ENCODE measurements at places on chromosomes 7 and 10.

GRCh38 chr10:70260734-70261133 lies 23.1 kb downstream of the NPFFR1 start:
- DNase-seq = no peak

- DNase-seq = no peak
Observed at GRCh38 chr10:21015851-21016250, 118.7 kb upstream of the NEBL start.

DNA sequence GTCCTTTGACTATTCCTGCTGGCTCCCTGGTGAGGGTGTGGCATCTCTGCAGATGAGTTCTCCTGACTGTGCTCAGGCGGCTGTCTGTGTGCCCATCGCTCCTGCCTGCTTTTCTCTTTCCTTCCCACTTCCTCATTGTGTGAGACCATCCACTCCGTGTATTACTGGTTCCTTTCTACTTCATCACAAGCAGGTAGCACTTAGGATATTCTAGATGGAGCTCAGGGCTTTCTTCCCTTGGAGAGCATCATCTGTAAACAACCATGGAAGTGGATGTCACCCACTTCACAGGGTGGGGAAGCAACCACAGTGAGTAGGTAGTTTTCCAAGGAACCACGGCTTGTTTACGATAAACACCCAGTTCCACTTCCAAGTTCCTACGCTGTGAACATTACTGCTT lies 15.7 kb downstream of the DNAJB6 start:
- no peak for DNase-seq

GRCh38 chr10:114320249-114321116 lies 81.4 kb downstream of the VWA2 start:
- DNase-seq = no peak

DNA sequence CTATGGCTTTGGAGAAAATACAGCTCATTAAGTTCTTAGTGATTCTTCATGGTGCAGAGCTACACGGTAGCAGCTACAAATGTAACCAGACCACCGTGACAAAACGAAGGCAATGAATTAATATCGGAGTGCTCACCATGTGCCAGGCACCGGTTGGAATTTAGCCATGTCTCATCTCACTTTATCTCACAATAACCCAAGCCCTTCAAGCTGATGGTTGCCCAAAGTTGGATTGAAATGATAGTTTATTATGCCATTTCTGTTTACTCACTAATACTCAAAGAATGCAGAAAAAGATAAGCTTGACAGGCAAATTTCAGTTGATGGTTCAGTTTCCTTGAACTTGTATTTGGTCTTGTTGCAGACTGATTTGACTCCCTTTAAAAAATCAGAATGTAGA lies 312.6 kb downstream of the SKIDA1 start:
- DNase-seq = no peak

DNA sequence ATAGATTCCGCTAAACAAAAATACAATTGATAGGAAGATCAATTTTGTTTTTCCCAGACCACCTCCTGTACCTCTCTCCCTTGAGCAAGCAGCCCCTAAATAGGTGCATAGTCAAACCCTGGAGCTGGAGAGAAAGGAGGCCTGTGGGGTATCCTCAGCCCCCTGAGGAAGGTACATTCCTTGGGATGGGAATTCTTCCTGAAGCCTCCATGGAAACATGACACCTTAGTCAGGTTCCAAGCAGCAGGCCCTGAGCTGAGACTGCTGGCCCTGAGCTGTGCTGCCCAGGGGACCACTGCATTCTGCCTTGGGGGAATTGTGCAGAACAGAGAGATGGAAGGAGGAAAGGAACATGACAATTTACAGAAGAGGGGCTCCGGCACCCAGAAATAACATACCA lies 7.4 kb downstream of the HNRNPF start:
- no peak for DNase-seq

DNA sequence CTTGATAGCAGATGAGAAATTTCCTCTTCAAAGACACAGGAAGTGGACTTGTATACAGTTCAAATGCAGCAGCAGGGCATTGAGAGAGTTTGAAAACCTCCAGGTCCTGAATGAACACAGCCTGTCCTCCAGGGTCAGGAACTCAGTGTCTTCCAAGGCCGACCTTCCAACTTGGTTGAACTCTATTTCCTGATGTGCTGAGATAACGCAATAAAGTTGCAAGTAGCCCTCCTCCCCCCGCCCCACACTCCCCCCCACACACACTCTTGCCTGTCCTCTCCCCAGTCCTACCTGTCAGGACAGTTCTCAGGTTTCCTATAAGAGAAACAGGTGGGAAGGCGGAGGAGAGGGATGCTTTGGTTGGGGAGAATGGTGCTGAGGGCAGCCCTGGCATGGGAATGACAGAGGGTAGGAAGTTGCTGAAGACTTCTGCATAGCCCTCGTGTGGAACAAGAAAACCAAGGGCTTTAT lies 90.0 kb downstream of the CCDC71L start:
- DNase-seq = no peak

DNA sequence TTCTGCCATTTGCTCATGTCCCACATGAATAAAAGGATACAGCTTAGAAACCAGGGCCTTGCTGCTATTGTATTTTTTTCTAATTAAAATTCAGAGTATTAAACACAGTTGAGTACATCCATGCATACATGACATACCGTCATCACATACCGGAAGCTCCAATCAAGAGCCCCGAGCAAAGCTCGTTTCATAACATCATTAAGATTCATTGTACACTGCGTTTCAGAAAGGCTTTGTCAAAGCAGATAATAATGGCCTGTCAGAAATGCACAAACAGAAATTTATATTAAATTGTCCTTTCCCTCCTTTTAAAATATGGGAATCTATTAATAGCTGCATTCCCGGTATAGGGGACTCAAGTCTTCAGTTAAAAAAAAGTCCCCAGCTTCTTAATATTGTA lies 103.4 kb downstream of the PRTFDC1 start:
- no peak for DNase-seq

DNA sequence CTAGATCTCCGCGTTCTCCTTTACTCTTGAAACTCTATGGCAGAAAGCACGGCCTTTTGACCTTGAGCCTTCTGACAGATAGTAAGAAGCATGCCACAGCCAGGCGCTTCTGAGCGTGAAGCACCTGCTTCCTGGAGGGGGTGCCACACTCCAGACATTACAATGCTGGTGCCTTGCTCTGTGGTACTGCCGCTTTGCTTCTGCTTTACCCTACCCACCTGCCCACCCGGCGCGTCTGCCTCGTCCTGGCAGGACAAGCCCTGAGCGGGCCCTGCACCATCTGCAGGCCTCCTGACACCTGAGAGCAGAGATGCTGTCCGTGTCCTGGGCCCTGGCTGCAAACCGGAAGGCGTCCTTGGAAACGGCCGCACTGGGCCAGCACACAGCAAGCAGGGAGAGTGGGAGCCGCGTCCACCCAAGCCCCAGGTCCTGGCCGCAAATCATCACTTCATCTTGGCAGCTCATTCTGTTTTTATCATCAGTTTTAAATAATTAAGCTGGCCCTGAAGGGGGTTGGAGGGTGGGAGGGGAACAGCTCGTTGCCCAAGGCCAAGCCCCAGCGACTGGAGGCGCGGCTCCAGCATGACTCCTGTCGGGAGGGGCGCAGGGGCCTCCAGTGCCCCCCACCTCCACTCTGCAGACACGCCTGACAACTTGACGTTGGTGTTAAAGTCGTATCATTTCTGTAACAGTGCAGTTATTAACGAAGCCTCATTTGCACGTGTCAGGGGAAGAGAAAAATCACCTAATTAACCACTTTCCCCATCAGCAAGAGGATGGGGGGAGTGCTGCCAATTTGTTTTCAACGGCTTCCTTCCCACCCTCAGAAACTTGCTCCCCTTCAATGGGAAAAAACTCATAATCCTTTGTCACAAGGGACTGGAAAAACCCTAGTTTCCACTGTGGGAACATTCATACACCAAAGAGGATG lies 132.2 kb downstream of the MAD1L1 start:
- no peak for DNase-seq

DNA sequence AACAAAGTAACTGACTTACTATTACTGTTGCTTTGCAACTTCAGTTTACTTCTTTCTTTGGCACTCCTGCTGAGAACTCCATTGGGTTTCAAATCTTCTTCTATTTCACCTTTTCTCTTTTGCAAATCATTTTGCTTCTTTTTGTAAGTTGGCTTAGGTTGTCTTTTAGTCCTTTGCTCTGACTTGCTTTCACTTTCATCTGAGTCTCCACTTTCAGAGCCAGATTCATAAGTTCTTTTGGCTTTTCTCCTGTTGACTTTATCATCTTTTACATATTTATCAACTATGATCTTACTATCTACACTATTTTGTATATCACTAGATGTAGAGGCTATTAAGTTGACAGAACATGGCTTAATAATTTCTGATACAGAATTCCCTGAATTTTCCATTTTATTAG lies 73.4 kb downstream of the NRBF2 start:
- no peak for DNase-seq

DNA sequence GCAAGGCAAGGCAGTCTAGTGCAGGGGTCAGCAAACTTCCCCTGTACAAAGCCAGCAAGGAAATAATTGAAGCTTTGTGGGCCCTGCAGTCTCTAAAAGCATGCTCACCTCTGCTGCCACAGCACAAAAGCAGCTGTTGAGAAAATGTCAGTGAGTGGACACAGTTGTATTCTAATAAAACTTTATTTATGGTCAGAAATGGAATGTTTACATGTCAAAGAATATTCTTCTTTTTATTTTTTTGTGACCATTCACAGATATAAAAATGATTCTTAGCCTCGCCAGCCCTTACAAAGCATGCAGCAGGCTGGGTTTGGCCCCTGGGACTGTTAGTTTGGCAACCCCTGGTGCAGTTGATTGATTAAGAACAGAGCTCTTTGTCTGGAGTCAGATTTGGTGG lies 192.4 kb downstream of the BUB3 start:
- DNase-seq = no peak

DNA sequence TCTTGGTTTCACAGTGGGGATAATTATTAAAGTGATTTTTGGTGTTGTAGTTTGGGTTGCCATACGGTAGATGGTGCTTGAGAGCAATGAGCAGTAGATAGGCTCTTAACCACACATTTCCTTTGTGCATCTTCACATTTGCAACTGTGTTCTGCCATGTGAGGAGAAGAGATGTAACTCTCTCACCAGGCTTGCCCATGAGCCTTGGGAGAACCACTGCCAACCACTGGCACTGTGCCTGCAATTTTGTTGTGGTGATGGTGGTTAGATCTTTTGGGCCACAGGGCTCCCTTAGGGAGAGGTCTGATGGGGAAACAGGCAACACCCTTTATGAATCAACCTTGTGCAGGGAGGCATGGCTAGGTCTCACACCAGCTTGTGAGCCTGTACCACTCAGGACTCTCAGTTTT lies 204.3 kb downstream of the CCDC7 start:
- DNase-seq = no peak

GRCh38 chr10:124325633-124325914 lies 93.1 kb downstream of the OAT start:
- DNase-seq = no peak

- no peak for DNase-seq
Observed at GRCh38 chr7:46494441-46494840, 573.4 kb upstream of the IGFBP3 start.

DNA sequence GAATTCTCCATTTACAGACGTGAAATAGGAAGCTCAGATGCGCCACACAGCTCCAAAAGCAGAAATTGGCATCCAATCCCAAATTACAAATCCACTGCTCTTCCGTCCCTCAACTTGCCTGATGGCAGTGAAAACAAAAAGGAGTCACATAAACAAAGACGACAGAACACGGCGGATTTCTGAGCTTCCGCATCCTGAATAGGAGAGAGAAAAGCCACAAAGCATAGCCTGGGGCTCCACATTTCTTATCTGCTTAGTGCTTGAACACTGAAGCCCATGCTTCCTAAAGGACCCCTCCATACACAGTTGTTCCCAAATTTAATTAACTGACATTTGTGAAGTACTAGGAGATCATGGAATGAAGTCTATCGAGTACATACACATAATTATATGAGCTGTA lies 32.6 kb downstream of the BEND7 start:
- no peak for DNase-seq

DNA sequence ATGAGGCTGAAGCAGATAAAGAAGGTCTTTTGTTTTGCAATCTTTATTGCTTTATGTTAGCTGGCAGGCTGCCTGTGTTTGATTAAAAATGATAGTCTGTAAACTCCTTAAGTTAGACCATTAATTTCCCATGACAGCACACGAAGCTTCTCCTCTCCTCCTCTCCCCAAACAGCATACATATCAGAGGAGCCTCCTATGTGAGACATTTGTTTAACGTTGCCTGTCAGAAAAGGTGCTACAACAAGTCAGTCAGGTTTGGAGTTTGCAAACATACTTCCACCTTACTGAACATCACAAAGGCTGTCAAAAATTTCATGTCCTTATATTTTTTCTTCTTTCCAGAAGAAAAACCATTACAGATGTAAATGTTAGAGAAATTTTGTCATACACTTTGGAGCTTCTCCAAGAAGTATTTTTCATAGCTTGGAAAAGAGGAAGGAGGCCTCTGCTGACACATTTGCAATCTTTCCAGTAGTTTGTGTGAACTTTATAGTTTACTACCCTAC lies 393.1 kb downstream of the EXOC4 start:
- DNase-seq = no peak

- DNase-seq = no peak
Observed at GRCh38 chr10:98384531-98385133, 30.4 kb downstream of the PYROXD2 start.

- DNase-seq = no peak
Observed at GRCh38 chr7:132560825-132561529, 15.3 kb downstream of the PLXNA4 start.

DNA sequence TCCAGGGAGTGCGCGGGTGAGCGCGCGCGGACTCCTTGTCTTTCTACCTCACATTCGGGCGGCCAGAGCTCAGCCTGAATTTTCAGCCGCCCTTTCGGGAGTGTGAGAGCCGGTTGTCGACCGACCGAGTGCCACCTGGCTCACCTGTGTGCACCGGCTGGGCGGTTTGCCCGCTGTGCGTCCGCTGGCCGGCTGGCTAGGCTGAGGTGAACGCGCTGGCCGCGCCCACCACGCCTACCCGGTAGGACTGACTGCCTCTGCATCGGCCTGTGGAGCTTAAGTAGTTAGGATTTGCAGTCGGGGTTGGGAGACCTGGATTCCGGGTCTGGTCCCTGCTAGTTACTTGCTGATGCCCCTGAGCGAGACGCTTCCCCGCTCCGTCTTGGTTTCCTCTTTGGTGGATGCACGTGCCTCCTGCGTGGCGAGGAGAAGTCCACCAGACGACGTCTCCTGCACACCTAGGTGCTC lies 553 bp downstream of the TSPAN15 start:
- no peak for DNase-seq

DNA sequence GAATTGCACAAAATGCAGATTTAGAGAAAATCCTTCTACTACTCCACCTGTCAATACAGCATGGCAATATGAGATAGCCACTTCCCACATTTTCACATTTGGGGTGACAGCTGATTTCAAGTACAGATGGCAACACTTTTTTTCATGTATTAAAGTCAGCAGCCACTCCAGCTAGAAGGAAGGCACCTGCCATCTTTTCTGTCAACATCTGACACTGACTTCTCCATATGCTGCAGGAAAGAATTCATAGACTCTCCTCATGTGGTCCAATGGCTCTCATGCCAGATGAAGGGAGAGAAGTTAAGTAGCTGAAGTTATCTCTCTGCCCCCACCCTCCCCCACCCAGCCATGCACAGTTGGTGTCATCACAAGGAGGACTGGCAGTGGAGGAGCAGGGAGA lies 912.0 kb downstream of the SORCS1 start:
- no peak for DNase-seq

All from NCI-H2107 (cell line).